ENCODE measurements at places on chromosomes 13 and 19. TPM values are rescaled to one million over a fixed set of nuclear protein-coding genes. Genes with fewer than 3 reads are reported as not detected.

Gene ZNF835
- not detected for total RNA-seq

Gene SMIM24
- not detected for total RNA-seq

DNA sequence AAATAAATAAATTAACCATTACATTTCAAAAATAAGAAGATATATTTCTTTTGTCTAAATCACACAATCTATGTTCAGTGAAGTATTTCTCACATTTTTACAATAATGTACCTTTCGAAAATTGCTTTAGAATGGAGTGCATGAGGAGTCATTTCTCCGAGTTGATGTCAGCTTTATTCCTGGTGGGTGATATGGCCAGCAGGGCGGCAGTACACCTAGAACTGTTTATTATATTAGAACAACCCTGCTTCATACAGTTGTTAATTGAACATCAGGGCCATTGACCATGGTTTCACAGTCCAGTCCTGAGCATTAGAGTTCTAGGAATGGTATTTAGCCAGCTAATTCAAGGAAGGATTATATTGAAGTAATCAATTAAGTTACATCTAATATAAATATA is 696.3 kb upstream of the SLC10A2 start:
- DNase-seq: no peak

DNA sequence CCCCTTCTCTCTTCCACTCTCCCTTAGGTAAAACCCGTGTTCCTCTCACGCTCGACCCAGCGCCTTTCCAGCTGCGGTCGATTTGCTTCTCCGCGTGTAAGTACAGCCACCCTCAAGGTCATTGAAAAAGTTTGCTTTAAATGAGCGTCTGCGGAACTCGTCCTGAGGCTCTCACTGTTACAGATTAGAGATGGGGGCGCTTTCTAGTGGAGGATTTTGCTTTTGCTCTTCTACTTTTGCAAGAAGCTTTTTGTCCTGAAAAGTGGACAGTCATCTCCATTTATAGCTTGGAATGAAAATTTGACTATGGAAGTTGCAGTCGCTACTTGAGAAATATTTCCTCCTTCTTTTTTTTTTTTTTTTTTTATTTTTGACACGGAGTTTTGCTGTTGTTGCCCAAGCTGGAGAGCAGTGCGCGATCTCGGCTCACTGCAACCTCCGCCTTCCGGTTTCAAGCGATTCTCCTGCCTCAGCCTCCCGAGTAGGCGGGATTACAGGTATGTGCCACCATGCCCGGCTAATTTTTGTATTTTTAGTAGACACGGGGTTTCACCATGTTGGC is 595 bp upstream of the RAB20 start:
- no peak for DNase-seq

DNA sequence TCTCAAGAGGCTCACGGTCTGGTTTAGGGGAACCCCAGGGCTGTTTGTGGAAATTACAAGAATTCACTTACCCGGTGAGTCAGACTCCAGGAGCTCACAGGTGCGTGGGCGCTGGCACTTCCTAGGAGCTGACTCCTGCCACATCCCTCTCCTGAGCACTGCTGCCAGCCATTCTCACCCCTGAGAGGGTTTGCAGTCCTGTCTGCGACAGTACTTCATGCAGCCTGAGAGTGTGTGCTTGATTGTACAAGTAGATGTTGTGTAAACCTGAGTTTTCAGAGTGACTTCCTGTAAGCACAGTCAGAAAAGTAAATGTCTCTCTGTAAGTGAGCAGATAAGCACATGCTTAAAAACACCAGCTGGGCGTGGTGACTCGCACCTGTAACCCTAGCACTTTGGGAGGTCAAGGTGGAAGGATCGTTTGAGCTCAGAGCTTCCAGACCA is 8.1 kb downstream of the MRPL4 start:
- DNase-seq: peak; percentile 23

DNA sequence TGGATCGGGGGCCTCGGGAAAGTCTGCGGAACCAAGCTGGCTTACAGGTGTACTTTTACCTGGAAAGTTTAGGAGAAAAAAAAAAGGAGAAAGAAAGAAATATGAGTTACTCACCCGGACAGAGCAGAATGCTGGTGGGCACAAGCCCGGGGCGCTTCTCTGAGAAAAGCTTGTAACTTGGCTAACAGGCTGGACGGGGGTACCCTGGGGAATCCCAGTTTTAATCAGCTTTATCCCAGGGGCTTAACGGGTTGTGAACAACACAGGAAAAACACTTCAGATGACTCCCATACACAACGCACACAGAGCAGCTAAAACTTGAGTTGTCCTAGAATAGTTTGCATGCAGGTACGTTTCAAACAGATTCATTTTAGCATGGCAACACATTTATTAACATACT is 37.3 kb downstream of the KLF2 start:
- DNase-seq: no peak

DNA sequence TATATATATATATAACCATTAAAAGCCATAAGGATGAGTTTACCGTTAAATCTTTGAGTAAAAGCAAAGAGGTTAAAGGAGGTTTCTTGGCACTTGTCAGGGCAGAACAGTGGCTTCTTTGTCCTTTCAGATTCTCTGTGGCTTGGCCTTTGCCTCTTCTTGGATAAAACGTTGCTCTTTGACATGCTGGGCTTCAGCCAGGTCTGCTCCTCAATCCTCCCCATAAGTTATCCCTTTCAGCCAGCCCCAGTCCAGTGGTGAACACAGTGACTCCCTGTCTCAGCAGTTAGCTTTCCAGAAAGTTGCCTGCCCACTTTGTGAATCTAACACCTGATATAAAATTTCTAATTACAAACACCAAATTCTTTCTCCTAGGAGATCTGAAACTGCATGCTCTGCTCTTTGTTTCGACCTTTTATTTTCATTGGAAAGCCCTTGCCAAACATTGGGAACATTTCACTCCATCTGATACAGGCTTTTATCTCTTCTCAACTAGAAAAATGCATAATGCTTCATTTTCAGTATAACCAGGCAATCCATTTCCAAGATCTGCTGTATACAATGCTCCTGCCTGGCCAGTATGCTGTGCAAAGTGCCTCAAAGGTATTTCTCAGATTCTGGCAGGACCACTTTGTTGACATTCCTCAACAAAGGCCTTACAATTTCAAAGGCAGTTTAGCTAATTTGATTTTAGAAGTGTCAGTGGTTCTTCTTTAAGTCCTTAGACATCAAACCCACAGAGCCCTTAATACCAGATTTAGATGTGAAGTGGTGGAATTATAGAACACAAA is 16.2 kb upstream of the MED4 start:
- no peak for DNase-seq

DNA sequence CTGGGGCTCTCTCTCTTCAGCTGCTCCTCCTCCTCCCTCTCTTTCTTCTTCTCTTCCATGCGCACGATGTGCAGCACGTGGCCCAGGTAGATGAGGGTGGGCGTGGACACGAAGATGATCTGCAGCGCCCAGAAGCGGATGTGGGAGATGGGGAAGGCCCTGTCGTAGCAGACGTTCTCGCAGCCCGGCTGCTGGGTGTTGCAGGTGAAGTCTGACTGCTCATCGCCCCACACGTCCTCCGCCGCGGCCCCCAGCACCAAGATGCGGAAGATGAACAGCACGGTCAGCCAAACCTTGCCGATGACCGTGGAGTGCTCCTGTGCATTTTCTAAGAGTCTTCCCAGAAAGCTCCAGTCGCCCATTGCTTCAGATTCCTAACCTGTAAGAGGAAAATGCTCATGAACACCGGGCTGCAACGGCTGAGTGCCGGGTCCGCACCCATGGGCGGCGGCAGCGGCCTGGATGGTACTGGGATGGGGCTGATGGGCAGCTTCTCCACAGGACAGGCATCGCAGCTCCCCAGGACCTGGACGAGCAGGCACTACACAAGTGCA is 17.8 kb downstream of the GJA3 start:
- DNase-seq: no peak

DNA sequence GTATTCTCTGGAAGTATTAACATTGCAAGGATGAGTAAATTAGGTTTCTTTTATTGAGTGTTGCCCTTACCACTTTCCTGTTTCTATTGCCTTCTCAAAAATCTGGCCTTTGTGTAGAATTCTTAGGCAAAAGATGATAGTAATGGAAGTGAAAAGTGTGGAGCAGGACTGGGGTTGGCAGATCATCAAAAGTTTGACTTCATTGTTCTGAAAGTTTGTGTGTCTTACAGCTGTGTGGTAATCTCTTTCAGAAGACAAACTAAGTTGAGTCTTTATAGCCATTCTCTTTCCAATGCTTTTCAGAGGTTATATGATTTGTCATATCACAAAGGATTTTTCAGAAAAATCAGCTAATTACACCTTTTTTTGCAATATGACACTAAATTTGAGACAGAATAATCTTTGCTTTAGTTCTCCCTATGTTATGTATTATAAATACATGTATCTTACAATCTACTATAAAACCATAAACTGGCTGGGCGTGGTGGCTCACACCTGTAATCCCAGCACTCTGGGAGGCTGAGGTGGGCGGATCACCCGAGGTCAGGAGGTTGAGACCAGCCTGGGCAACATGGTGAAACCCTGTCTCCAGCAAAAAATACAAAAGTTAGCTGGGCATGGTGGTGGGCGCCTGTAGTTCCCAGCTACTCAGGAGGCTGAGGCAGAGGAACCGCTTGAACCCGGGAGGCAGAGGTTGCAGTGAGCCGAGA is 8.7 kb upstream of the KCNRG start:
- no peak for DNase-seq

DNA sequence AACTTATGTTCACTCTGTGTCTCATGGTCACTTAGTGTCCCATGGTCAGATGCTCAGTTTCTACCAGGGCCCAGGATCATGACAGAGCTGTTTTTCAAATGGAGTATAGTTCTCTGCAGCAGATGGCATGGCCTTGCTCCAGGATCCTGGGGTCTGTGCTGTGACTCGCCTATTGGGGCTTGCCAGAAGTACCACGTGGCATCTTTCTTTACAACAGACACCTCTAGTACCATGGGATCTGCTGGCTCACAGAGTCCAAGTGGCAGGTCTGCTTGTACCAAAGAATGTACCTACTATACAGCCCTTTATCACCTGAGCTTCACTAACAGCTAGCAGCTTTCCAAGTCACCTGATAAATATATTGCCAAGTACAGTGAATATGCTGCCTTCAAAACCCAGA is 6.0 kb upstream of the RNF6 start:
- DNase-seq: no peak
